ENCODE measurements at places on chromosomes 4 and X. TPM values are rescaled to one million over a fixed set of nuclear protein-coding genes. Genes with fewer than 3 reads are reported as not detected.

- DNase-seq, result no peak
These were observed 44.3 kb upstream of the FAM47C start for GRCh38 chrX:36963852-36964251.

GRCh38 chr4:188864741-188865140 is 725.5 kb downstream of the TRIML1 start:
- no peak for DNase-seq

- no peak for DNase-seq
These were observed 76.0 kb downstream of the ADGRG4 start for GRCh38 chrX:136376713-136377112.

GRCh38 chr4:163679189-163679588 is 184.7 kb downstream of the TMA16 start:
- DNase-seq, result no peak

DNA sequence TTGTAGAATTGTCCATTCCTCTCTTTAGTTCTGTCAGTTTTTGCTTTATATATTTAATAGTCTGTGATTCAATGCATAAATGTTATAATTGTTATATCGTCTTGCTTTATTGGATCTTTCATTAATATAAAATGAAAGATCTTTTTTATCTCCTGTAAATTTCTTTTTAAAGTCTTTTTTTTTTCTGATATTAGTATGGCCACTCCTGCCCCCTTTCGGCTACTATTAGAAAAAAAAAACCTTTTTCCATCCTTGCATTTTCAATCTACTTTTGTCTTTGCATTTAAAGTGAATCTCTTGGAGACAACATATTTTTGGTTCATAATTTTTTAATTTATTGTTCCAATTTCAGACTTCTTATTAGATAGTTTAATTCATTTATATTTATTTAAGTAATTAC is 677.4 kb upstream of the NDST4 start:
- DNase-seq, result no peak

DNA sequence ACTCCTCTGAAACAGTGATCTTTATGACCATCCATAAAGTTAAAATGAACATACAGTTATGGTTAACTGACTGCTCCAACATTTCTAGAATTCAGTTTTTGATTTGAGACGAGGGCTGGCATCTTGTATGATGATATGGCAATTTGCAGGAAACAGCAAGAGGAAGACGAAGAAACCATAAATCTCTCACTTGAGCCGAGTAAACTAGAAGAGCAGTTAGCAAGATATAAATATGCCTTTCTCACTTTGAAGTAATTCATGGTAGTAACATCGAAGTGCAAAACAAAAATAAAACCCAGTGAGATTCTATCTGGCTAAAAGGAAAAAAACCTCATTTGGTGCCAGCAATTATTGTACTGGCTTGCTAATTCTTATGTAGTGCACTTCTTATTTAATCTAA is 139.0 kb upstream of the SPRY1 start:
- DNase-seq, result no peak

GRCh38 chrX:10474913-10475568 is 145.3 kb downstream of the MID1 start:
- no peak for DNase-seq

GRCh38 chrX:80316526-80316925 is 103.7 kb upstream of the TENT5D start:
- no peak for DNase-seq

Gene ADH1C
- not detected for total RNA-seq

- DNase-seq, result no peak
These were observed 93.7 kb upstream of the AP1S2 start for GRCh38 chrX:15948318-15948660.

DNA sequence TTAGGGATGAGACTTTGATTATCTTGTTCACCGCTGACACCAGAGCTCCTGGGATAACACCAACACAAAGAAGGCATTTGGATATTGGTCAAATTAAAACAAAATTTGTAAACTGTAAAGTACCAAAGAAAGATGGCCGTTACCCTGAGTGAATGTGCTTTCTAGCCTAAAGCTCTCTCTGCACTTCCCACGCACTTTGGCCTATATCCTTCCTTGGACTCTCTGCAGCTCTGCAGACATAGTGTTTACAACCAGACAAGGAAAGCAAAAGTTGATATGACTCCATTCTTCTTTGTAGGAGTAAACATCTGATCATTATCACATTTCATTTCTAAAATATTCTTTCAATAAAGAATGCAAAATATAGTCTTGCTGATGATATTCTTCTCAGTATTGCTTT is 44.8 kb upstream of the PITX2 start:
- DNase-seq, result no peak

Gene HHIP
- not detected for total RNA-seq

GRCh38 chr4:52049266-52049665 is 1.8 kb upstream of the SPATA18 start:
- DNase-seq, result no peak

Gene AFAP1
- total RNA-seq, result 48.3 TPM

GRCh38 chr4:164481306-164482091 is 272.4 kb upstream of the SMIM31 start:
- no peak for DNase-seq

Gene VSIG1
- not detected for total RNA-seq

DNA sequence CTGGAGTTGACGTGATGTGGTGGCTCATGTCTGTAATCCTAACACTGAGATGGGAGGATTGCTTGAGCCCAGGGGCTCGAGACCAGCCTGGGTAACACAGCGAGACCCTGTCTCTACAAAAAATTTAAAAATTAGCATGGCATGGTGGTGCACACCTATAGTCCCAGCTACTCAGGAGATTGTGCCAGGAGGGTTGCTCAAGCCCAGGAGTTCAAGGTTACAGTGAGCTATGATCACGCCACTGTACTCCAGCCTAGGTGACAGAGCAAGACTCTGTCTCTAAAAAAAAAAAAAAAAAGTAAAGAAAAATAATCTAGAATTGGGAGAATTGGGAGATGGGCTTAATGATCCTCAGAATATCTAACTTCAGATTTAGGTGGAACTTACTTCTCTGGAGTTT is 51.1 kb downstream of the MSN start:
- no peak for DNase-seq

Gene TNIP2
- 98.6 TPM for total RNA-seq

DNA sequence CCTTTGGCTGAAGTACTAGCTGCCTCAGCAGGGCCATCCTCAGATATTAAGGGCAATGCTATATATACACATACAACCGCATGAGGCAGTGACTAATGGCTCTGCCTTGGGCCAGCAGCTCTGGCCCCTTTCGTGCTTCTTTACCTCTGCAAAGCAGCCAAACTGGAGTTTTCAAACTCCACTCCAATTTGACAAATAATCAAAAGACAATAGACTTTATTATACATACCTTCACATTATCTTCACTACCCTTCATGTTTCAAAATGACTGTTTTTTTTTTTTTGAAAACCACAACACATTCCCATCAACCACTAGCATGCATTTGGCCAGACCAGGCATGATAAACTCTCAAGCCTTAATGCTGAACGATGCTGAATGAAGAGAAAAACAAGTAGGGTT is 187.7 kb downstream of the ENOX2 start:
- DNase-seq, result no peak

DNA sequence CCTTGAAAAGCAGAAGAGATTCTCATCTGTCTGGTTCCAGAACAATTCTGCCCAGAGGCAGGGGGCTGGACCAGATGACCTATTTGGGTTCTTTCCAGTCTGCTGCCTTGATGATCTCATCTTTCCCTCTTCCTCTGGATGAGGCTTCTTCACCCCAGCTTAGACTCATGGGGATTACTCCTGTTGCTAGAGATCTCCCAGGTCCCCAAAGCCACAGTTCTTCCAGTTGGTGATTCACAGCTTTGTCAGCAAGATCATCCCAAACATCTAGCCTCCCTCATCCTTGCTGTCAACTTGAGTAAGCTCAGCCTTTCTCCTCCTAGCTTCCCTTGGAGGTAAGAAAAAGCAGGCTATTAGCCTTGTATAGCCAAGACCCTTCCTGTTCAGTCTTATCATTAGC is 64.2 kb upstream of the PJA1 start:
- DNase-seq, result no peak

GRCh38 chrX:21905313-21905712 is 35.2 kb upstream of the SMS start:
- DNase-seq, result no peak

- DNase-seq, result no peak
These were observed 62.7 kb upstream of the GPC4 start for GRCh38 chrX:133477986-133478385.

- DNase-seq, result no peak
These were observed 222.1 kb downstream of the FRMPD4 start for GRCh38 chrX:12360383-12360782.

DNA sequence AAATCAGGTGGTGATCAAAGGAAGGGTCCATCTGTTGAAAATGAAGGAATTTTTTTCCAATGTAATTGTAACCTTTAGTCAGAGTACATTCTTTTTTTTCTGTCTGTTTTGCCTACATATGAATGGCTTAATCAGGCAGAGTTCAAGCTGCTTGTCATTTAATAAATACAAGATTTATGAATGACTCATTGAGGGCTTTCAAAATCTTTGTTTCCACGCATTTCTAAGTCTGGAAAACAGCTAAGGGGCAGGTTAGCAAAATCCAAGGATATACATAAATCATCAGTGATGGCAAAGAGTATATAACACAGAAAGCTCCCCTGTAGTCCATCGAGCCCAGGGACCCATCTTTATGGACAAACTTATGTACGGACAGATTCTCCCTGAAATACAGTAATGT is 1.8 kb downstream of the CA5B start:
- no peak for DNase-seq

Gene NDST3
- total RNA-seq, result not detected

DNA sequence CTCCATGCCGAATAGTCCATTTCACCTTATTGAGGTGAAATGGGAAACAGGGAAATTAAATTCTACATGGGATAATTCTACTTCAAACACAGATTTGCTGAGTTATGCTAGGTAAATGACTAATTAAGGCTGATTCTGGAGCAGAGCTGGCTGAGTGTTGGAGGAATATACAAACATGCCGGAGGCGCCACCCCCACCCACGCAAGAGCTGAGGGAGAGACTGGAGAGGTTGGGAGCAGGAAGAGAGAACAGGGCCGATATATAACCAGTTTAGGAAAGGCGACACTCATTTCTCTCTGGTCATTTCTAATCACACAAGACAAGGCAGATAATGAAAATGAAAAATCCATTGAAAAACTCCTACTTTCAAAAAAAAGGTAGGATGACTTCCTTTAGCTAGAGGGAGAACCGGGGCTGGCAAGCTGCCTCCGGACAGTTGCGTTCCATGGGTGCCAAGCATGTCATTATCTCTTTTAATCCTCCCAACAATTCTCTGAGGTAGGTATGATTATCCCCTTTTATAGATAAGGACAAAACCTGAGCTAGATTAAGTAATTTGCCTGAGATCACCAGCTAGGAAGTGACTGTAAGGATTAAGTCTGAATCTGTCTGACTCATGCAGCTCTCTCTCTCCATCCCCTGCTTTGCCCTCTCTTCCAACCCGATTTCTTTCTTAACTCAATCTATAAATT is 27.6 kb upstream of the CFAP299 start:
- DNase-seq, result no peak

DNA sequence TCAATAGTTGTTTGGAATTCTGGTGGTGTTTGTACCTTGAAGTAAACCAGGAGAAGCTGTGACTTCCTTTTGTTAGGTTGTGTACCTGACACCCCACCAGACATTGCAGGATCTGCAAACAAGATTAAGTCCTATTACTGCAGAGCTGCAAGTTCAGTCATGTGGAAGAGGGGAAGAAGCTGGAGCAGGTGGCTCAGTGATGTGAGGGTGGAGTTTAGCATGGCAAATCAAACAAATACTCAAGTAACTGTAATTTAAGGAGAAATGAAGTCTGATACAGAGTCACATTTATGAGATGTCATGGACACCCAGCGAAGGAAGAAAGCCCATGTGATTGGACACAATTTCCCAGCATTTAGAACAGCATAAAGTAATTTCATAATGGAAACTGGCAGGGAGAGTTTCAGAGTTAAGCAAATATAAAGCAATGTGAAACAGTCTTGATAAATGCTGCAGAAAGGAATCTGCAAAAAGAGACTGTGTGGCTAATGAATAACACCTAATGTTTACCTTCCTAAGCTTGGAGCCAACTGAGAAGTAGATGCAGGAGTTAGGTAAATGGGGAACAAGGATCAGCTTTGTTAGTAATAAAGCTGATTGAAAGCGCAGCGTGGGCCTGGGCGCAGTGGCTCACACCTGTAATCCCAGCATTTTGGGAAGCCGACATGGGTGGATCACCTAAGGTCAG is 249.1 kb downstream of the GBA3 start:
- DNase-seq, result no peak

DNA sequence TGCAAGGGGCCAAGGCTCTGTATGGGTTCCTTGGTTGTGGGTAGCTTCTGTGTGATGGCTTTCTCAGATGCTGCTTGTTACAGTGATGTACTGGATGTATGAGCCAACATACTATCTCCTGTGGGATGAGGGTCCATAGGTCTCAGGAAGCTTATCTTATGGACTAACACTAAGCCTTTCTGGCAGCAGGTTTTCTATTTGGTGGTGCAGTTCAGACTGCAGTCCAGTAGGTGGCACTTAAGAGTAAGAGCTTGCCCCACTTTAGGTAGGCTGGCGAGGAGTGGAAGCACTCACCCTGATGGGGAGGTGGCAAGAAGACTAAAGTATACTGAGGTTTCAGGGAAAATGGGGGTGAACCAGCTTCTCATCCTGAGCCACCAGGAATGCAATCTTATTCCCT is 306.7 kb upstream of the MAOA start:
- DNase-seq, result no peak

DNA sequence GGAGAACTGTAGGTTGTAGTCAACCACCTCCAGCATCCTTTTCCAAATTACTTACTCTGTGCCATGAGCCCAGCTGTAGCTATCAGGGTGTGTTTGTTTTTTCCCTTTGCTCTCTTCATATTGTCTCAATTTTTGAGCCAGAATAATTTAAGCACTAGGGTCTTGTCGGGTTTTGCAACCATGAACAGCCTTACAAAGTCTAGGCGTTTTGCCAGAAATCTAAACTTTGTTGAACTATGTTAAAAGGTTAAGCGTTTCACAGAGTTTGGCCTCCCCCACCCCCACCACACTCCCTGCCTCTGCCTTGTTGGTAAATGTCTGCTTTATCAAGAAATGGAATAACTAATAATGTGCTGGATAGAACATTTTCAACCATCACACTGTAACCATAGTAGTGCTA is 190.6 kb upstream of the TTC29 start:
- no peak for DNase-seq

GRCh38 chr4:37603070-37603468 is 83.1 kb downstream of the RELL1 start:
- peak; percentile 59 for DNase-seq

Gene PLRG1
- 96.4 TPM for total RNA-seq

Gene DTHD1
- 1.0 TPM for total RNA-seq

Gene CPE
- total RNA-seq, result not detected

GRCh38 chrX:104372547-104372946 is 117.8 kb upstream of the ESX1 start:
- no peak for DNase-seq

DNA sequence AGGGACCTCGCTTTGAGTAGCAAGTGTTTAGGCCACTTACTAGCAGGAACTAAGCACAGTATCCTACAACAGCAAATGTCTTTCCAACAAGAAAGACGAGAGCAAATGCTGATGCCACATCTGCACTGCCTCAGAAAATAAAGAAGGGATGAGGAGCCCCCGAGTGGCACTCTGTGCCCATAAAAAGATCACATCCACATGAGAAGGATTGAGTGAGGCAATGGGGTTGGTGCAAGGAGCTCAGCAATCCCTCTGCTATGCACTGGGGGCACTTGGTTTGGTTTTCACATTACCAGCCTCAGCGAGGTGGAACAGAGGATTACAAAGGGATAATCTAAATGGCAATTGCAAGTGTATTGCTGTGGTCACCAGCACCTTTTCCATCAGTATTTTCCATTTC is 252.8 kb upstream of the SLC7A11 start:
- DNase-seq, result no peak

- no peak for DNase-seq
These were observed 69.2 kb downstream of the SORBS2 start for GRCh38 chr4:185742766-185743165.

GRCh38 chrX:118448273-118448783 is 47.3 kb upstream of the DOCK11 start:
- no peak for DNase-seq

Data from activated T-helper 1 cell treated with anti-CD3 and anti-CD28 coated beads, Interleukin-12 subunit alpha, Interleukin-12 subunit beta, Interleukin-2, Interleukin-4 antibody, amounts not matched to agents 30 ng/mL and 10 ng/mL and 1 ng/mL, durations not matched to agents 14 hours and 24 hours and 36 hours (primary cell).